ENCODE measurements at places on chromosomes 4 and X. TPM values are rescaled to one million over a fixed set of nuclear protein-coding genes. Genes with fewer than 3 reads are reported as not detected.

The AKAP14 gene
- polyA plus RNA-seq = 0.26 TPM

The GPRASP2 gene
- polyA plus RNA-seq = 44.3 TPM

- no peak for DNase-seq
These were observed 11.3 kb downstream of the FGFRL1 start for GRCh38 chr4:1022739-1023066.

GRCh38 chr4:20645236-20645635, 55.0 kb upstream of the PACRGL start:
- no peak for DNase-seq

GRCh38 chrX:153984351-153985178, 12.0 kb downstream of the TMEM187 start:
- DNase-seq = no peak

- no peak for DNase-seq
These were observed 68.3 kb upstream of the PRPS1 start for GRCh38 chrX:107560041-107560440.

DNA sequence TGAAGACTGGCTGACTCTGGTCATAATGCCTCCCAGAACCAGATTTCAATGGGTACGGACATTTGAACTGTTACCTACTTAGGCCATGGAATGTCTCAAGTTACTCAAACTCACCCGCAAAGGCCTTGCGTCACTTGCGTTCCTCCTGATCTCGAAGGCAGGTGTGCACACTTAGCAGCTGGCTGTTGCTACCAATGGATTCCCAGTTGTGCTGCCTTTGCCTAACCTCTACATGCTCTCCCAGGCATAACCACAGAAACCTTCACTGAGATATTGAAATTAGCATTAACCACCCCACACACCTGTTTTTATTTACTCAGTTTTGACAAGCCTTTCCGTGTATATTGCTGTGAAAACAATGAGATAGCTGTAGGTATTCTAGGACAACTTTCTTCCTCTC, 2.8 kb downstream of the ERVMER34-1 start:
- DNase-seq = no peak

DNA sequence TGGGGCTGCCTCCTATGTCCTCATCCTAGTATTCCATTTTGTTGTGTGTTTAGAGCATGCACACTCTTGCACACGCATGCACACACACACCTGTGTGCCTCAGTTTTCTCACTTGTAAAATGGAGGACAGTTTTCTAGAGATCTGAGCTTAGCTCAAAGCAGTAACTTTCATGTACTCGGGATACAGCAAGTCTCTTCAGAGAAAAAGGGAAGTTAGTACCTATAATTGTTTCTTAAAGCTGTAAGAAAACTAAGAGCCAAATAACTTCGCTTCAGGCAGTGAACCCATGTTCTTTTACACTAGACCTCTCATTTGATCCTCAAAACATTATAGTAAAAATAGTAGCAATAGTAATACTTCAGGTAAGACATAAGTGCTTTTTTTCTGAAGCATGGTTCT, 49.6 kb downstream of the KIT start:
- no peak for DNase-seq

GRCh38 chr4:6281436-6282313, 12.0 kb downstream of the WFS1 start:
- no peak for DNase-seq

DNA sequence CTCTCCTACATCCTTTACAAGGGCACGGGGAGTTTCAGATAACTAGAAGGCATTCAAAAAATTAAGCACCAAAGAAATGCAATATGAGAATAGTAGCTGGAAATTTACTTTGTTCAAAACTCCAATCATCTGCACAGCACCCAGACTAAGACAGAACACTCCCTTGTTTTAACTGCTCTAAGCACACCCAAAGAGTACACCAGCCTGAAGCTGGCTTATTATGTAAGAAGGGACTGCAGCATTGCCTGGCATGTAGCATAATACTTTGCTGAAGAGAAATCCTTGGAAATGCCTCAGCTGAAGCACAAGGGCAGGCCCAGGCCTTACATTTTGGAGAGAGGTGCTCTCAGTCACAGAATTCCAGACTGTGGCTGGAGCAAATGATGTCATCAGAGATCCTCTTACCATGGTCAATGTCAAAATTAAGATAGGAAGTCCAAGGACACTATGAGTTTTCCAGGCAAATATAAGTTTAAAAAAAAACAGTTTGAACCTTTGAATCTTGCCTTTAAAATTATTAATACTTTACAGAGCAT, 14.8 kb downstream of the ARHGEF6 start:
- no peak for DNase-seq

- DNase-seq = no peak
These were observed 332.7 kb upstream of the IGFBP7 start for GRCh38 chr4:57442831-57443291.

- peak; percentile 85 for DNase-seq
These were observed 351.2 kb downstream of the ARHGAP24 start for GRCh38 chr4:85826060-85826678.
